Muscle of leg (tissue), 16 donors: ENCODE measurements at places on chromosomes 5 and 9.
A peak's percentile ranks its signal among the peaks of the same experiment; 100 is the strongest.

GRCh38 chr5:91311168-91311696, 71.9 kb downstream of the ARRDC3 start:
- DNase-seq, result peak; percentile 8

- DNase-seq, result no peak
Observed at GRCh38 chr9:107989544-107989943, 500.0 kb upstream of the KLF4 start.

DNA sequence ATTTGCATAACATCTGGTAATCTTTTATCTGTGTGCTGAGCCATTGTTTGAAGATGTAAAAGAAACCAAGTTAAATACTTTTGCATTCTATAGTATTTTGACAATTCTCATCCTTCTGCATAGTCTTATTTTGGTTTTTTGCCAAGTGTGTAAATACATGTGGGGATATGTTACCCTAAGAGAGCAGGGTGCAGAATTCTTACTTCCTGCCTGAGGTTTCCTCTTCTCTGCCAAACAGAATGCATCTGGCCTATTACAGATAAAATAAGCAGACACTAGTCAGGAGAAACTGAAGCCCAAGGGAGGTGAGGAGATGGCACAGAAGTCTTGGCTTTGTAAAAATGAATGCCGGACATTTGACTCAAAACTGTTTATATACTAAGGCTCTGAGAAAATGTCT, 462.1 kb downstream of the TMEM38B start:
- no peak for DNase-seq

DNA sequence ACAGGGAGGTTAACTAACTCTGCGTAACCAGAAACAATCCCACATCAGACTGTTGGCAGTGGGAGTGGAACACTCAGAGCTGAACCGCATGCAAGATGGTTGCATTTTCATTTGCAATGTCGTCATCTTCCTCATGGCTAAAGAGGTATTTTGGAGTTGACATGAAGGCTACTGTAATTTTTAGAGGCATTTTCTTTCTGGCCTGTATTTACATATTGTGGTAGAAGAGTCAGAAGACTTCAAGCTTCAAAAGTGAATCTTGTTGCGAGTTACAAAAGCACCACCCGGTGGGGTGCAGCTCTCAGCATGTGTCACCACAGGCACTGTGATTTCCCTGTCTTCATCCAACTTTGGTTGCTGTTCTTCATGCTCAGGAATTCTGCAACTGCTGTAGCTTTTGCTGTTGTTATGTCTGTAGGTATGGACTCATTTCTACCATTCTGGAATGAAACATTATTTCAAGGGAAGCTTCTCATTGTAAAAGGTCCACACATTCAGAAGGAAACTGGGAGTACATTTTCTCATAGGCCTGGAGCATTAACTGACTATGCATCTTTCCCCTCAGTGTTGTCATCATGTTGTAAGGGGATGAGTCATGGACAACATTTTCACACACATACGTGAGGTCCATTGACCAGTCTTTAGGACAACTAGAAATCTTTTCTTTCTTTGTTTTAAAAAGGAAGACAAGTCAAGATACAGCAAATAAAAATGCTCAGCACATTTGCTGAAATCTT, 35.4 kb upstream of the GDNF start:
- no peak for DNase-seq

DNA sequence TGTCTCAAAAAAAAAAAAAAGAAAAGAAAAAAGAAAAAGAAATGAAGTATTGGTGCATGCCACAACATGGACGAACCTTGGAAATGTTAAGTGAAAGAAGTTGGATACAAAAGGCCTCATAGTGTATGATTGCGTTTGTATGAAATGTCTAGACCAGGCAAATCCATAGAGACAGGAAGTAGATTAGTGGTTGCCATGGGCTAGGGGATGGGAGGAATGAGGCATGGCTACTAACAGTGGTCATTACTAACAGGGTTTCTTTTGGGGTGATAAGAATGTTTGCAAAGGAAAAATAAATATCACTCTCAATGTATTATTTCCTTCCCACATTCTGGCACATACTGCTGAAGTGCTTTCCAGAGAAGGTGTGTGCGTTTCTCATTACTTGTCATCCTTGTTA, 44.1 kb downstream of the UGCG start:
- DNase-seq, result no peak

GRCh38 chr5:134968055-134968454, 348 bp downstream of the CATSPER3 start:
- DNase-seq, result no peak

- no peak for DNase-seq
Observed at GRCh38 chr5:166724284-166724683, 1567.2 kb upstream of the WWC1 start.

DNA sequence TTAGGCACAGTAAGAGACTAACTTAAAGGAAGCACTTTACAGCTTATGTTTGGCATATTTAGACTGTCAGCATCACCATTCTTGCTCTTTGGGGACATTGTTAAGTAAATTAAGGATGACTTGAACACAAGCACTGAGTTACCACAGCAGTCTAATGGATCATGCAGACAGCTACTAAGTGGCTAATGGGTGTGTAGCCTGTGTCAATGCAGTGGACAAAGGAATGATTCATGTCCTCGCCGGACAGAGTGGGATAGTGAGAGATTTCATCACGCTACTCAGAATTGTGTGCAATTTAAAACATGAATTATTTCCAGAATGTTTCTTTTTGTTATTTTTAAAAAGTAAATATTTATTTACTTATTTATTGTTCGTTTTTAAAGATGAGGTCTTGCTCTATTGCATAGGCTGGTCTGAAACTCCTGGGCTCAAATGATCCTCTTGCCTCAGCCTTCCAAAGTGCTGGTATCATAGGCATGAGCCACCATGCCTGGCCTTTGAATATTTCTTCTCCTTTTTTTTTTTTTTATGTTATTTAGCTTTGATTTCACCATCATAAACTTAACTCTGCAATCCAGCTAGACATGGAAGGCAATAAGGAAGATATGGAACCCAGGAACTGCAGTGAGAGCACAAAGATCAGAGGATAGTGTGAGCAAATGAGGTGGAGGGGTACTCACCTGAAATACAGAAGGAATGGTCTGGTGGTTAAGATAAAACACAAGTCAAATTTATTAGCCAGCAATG, 53.0 kb upstream of the KLF4 start:
- DNase-seq, result no peak

DNA sequence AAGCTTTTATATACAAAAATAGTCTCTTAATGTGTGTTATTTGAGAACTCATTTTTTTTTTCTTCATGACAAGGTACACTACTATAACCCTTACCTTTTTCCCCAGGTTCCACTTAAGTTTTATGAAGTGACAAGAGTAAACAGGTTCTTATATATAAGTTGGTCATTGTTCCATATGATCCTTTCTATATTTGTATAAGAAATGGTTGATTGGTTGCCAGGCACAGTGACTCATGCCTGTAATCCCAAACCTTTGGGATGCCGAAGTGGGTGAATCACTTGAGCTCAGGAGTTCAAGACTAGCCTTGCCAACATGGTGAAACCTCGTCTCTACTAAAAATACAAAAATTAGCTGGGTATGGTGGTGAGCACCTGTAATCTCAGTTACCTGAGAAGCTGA, 108.3 kb downstream of the PCSK1 start:
- DNase-seq, result no peak

- DNase-seq, result peak; percentile 10
Observed at GRCh38 chr5:102295534-102296177, 428 bp downstream of the SLCO4C1 start.

- DNase-seq, result no peak
Observed at GRCh38 chr9:105313238-105313637, 68.8 kb downstream of the SLC44A1 start.

- no peak for DNase-seq
Observed at GRCh38 chr9:4520055-4520454, 29.8 kb downstream of the SLC1A1 start.

DNA sequence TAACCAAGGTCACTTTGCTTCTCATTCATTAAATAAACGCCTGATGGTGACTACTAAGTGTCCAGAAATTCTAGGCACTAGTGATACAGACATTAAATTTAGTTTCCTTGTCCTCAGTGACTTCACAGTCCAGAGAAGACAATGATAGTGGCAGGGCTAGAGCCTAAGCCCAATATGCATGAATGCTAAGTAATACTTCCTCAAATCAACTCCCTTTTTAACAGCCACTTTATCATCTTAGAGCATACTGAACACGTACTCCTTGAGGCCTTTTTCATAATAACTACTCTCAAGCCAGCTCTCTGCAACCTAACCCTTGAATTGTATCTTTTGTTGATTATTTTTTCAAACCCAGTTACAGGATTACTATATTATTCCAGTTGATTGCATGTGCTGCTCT, 74.1 kb downstream of the STX17 start:
- no peak for DNase-seq

DNA sequence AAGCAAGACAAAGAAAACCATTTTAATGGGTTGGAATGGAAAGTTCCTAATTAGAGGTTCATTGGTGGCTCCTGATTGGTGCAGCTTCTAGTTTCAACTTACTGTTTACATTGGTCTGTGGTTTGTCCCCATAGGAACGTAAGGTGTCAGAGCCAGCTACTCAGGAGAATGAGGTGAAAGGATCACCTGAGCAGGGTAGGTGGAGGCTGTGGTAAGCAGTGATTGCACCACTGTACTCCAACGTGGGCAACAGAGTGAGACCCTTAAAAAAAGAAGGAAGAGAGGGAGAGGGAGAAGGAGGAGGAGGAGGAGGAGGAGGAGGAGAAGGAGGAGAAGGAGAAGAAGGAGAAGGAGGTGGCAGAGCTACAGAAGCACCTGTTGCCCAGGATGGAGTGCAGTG, 30.4 kb downstream of the KCNIP1 start:
- DNase-seq, result no peak

DNA sequence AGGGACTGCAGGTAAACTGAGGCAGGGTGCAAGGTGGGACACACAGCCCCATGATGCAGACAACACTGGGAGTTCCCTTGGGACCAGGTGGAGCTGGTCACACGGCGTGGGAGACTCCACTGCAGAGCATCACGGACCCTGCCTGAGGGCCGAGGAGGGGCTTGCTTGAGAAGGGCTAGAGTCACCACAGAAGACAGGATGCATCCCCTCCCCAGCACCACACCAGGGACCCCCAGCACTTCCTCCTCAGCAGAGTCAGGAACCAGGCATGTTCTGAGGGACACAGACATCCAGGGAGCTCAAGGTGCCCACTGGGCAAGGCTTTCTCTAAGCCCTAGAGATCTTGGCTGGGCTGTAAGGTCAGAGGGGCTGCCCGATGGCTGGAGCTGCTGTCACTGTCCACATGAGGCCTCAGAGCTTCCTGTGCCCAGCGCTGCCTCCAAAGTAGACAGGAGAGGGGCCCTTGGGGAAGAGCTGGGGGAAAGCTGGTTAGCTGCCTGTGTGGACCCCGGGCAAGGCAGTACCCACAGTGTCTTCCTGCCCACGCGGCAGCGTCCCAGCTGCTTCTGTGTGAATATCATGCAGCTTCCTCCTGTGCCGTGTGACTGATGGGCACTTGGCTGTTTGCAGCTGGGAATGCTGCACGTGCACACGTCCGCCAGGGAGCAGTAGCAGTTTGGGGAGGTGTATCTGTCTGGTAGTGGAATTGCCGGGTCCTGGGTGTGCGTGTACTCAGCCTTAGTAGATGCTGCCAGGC, 176.6 kb downstream of the CACNA1B start:
- no peak for DNase-seq

- DNase-seq, result peak; percentile 37
Observed at GRCh38 chr5:58019614-58020013, 440.3 kb downstream of the PLK2 start.

GRCh38 chr5:58775701-58776262, 192.9 kb downstream of the RAB3C start:
- no peak for DNase-seq

DNA sequence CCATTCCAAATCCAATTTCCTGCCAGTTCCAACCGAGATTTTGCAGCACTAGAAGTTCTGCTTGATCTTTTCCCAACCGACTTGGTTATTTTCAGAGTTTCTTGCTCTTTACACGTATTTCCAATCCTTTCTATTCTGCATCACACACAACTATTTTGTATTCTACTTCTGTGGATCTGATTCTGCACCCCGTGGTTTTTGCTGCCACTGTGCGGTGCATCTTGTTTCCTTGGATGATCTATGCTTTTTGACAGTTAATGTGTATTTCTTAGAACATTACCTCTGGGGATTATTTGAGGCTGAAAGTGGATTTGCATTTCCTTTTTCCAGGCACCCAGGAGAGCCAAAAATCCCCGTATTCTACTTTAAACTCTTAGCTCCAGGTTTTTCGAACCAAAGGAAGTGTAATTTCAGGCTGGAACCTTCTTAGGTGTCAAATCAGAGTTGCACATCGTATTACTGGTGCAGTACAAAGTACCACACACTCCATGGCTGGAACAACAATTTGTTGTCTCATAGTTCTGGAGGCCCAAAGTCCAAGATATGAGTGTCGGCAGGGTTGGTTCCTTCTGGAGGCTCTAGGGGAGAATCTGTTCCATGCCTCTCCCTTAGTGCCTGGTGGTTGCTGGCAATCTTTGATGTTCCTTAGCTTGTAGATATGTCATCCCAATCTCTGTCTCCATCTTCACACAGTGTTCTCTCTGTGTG, 14.7 kb upstream of the SARDH start:
- no peak for DNase-seq

DNA sequence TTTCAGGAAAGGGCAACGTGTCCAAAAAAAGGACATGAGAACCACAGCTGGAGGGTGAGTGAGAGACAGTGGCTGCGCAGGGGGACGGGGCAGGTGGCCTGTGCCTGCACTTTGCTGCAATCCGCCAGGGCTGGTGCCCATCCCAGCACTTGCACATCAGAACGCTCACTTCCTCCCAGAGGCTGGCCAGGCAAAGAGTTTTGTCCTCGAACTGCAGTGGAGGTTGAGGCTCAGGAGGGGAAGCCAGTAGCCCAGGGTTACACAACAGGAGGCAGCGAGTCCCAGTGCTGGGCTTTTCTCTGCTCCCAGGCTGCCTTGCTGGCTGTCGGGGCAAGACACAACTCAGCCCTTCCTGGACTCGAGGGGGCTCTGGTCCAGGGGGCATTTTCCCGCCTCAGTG, 33.1 kb downstream of the CRB2 start:
- DNase-seq, result no peak

- DNase-seq, result no peak
Observed at GRCh38 chr5:24145806-24146205, 499.0 kb downstream of the CDH10 start.

- DNase-seq, result peak; percentile 87
Observed at GRCh38 chr5:41790038-41790776, 80.0 kb downstream of the OXCT1 start.
